Anterior cingulate cortex (tissue), 58 donors: ENCODE measurements at places on chromosomes 11 and 22.

DNA sequence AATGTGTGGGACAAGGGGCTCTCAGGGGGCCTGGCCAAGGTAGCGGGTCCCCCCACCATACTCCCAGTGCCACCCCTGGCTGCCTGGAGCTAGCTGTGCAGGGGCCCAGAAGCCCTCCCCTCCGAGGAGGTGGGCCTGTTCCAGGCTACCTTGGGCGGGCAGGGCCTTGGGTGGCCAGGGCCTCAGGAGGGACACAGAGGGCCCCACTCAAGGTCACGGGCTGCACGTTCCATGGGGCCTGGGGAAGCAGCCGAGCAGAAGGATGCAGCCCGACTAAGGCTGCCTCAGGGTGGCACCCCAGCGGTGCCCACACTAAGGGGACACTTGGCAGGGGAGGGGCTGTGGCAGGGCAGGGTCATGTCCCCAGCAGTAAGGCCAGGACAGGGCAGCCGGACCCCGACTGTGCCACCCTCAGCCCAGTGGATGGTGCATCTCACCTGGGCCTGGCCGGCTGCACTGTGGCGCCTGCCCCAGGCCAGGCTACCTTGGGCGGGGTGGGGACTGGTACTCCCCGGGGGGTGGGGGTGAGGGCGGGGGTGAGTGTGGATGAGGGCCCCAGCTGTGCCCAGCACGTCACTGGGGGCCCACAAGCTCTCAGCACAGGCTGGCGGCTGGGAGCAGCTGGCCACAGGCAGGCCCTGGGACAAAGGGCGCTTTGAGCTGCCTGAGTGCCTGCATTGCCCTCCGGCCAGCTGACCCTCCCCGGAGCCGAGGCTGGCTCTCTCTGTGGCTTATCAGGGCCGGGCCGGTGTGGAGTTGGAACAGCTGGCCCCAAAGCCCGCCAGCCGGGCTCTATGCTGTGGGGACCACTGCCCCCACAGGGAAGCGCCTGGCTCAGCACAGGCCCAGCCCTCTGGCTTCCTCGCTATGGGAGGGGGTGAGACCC lies 117.1 kb downstream of the KCNQ1 start:
- peak; percentile 75 for DNase-seq

DNA sequence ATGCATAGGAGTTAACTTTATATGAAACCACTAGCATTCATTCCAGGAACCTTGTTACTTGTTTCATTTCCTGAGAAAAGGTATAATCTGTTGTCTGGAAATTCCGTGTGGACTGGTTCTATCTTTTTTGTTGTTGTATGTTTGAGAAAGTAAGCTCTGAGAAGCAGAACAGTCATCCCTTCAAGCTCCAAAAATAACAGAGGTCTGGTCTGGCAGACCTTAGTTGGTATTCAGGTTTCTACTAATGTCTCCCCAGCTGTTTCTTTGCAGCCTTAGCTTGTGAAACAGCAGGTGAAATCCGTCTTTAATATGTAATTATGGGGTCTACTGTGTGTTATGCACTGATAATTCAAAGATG lies 2.4 kb downstream of the RNF121 start:
- no peak for DNase-seq

GRCh38 chr11:2549876-2550605 lies 105.2 kb downstream of the KCNQ1 start:
- DNase-seq, result no peak

- peak; percentile 61 for DNase-seq
These were observed 6.1 kb downstream of the IFITM10 start for GRCh38 chr11:1744137-1744886.

DNA sequence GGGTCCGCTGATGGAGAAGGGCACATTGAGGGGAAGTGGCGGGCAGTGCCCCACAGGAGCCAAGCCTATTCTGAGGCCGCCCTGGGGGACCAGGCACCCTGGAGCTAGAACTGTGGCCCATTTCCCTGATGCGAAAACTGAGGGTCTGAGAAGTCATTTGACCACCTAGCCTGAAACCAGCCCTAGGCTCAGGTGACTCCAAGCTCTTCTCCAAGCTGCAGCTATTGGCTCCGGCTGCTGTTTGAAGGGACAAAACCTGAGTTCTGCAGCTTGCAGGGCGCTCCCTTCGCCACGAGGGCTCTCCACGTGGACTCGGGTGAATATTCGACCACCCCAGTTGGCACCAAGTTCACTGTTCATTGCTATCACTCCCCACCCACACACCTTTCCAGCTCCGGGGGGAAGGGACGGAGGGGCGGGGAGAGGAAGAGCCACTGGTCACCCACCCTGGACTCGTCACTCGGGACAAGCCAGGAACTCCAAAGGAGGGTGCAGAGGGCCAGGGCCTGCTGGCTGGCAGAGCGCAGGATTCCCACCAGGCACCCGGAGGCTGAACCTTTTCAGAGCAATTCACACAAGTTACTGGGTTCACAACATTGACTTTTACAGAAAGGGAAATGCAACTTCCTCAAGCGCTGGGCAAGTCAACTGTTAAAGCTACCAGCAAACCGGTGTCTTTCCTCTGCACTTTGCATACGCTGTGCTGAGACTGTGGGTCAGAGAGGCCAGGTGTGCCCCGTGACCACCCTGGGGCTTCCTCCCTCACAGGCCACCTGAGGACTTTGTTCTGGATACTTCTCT lies 1.1 kb upstream of the RAC2 start:
- no peak for DNase-seq

- no peak for DNase-seq
These were observed 7.9 kb downstream of the CCDC134 start for GRCh38 chr22:41808400-41808799.
